ENCODE measurements at places on chromosomes 7 and 10.

DNA sequence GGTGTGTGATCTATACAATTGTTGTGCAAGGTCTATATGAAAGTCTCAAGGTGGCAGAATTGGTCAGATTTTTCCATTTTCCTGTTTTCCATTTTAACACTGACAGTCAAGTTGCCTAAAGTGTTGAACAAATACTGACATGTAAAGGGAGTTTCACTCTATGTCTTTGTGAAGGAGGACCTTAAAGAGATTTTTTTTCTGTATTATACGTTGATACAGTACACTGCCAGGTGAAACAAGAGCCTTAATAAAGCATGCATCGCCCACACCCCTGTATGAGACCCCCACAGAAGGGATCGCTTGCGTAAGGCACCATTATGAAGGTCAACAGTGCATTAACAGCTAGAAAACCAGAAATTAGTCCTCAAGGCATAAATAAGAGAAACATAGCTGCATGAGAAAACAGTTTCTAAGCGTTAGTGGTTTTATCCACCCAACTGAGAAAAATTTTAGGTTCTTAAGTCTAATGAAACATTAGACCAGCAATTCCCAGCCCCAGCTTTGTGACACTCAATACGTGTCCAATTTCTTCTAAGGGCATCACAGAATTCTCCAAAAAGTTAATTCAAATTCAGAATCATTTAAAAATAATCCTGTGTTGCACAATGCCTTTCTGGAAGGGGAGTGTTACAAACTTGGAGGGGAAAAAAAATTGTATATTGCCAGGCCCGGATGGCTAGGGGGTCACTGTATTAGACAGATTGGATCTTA lies 6.9 kb downstream of the KLF6 start:
- DNase-seq: peak; percentile 36

DNA sequence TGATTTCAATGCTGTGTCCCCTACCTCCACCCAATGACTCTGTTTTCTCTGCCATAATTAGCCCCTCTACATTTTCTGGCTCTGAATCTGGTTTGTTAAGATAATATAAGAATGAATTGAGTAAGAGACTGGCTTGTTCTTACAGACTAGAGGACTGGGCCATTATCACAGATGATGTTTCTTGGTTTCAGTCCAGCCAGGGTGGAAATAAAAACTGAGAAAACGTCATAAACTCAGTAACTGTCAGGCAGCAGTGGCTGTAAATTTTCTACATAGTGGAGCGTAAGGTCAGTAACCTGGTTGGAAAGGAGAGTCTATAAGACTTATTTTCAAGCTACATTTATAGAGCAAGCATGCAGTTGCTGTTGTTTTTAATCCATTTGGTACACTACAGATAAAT lies 485.4 kb downstream of the HTR7 start:
- DNase-seq: no peak

DNA sequence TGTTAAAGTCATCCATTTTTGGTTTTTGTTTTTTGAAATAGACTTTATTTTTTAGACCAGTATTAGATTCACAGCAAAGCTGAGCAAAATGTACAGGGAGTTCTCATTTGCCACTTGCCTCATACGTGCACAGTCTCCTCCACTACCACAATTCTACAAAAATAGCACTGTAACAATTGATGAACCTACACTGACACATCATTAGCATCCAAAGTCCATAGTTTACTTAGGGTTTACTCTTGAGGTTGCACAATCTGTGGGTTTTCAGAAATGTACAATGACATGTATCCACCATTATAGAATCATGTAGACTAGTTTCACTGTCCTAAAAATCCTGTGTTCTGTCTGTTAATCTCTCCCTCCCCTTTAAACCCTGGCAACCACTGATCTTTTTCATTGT lies 125.8 kb upstream of the PDSS1 start:
- peak; percentile 10 for DNase-seq

DNA sequence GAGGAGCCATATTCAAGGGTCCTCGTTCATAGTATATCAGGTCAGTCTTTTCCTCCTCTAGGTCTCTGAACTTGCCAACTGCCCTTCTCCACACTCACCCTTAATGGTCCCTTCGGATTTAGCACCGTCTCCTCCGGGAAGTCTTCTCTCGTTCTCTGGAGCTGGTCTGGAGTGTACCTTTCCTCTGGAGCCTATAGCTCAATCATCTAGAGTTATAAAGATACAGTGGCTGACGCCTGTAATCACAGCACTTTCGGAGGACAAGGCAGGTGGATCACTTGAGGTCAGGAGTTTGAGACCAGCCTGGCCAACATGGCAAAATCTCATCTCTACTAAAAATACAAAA lies 4.4 kb upstream of the SCD start:
- no peak for DNase-seq

DNA sequence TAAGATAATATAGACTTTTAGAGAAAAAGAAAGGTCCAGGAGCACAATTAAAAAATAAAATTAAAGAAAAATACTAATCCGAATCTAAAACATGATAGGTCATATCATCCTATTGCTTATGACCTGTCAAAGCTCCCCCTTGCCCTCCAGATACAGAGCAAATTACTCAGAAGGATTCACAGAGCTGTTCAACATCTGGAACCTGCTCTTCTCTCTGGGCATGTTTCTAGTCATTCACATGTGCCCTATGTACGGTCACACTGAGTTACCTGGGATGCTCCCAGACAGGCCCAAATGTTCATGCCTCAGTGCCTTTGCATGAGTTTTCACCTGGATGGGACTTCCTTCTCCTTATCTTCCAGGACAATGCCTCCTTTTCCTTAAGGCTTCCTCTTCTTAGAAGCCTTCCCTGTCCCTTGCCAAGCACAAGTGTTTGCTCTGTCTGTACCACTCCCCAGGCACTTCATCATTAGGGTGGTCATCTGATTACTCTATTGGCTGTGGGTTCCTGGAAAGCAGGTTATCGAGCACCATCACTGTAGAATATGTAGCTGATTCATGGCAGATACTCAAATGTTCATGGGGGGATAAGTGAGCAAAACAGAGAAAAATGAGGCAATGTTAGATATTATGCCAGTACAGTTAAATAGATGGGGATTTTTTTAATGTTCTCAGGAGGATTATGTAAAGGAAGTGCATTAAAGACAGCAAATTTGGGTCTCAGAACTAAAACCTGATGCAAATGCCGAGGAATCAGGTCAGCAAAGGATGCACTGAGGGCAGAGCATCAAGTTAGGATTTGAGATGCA lies 12.0 kb upstream of the AOAH start:
- DNase-seq: no peak

- DNase-seq: no peak
These were observed 6.2 kb upstream of the ACHE start for GRCh38 chr7:100901921-100902332.

- DNase-seq: no peak
These were observed 37.9 kb downstream of the SLC25A28 start for GRCh38 chr10:99582255-99582770.

GRCh38 chr7:30301751-30302150 lies 17.4 kb downstream of the ZNRF2 start:
- no peak for DNase-seq

DNA sequence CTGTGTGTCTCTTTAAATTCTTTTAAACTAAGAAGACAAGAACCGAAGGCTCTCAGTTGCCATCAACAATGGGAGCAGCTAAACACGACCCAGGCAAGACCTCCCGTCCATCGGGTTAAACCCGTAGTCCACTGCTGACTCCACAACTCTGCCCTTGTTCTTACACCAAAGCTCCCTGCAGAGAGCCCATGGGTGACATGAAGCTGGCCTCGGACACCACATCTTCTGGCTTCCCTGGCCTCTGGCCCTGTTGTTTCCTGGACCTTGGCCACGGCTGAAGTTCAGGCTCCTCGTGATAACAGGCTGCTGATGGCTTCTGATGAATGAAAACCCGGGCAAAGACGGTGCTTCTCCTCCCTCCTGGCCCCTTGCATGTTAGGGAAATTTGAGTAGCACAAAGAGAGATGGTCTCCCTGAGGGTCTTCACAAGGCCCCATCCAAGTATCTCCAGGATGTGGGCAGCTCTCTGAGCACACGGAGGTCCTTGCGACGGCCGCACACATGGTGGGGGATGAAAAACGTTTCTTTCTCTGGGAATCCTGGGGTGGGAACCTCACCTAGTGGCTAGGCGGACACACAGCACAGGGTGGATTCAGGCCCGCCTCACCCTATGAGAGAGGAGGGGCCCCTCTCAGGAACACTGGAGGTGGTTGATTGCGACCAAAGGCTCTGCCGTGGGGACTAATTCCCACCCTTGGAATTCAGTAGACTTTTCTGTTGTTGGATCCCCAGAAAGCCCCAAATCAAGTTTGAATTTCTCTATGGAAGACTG lies 271.1 kb downstream of the ADARB2 start:
- DNase-seq: no peak

DNA sequence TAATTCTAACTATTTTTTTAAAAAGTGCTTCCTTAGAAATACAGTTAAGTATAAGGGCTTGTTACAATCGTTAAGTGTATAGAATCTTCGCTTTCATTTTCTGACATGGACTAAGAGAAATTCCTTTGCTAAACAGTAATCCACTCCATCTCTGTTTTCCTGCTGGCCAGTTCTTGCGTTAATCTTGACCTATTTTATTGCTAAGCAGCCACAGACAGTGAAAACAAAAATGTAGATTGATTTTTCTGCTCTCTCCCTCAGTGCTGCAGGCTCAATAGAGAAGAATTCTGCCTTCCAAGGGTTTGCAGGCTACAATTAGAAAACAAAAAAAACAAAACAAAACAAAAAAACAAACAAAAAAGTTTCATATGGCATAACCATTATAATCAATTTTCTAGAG lies 310.4 kb upstream of the ADARB2 start:
- no peak for DNase-seq

- DNase-seq: no peak
These were observed 100.9 kb downstream of the PDGFA start for GRCh38 chr7:418636-419280.

GRCh38 chr10:74333174-74333573 lies 182.2 kb downstream of the ADK start:
- DNase-seq: peak; percentile 89

DNA sequence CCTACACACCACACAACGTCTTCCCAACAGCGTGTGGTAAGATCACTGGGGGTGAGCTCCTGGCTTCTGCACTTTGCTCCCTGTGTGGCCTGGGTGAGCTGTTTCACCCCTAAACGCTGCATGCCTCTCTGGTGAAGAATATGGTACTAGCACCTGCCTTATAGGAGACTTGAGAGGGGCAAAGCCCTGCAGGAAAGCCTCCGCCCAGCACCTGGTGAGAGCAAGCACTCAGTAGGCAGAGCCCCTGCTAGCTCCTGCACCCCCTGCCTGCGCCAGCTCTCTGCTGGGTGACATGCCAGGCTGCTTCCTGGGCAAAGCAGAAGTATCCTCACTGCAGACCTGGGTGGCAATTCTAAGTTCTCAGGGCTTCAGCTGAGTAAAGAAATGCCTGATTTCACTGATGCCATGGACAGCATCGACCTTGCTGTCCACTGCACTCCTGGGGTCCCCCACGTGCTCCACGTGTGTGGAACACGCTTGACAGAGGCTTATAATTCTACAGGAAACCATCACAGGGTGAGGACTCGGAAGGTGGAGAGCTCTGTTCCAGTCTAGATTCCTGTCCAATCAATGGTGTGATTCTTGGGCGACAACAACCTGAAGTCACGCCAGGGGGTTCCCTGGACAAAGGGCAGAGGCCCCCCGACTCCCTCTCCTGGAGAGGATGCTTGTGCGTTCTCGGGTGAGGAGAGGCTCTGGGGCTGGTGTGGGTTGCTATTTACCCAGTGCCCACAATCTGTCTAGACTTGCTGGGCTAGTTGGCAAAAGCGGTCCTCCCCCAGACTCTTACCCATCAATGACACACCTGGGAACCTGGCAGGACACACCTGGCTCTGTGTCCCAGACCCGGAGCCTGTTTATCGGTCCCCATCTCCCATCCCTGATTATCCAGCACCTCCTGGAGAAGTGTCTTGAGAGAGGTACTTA lies 5.0 kb upstream of the CALML5 start:
- DNase-seq: no peak

DNA sequence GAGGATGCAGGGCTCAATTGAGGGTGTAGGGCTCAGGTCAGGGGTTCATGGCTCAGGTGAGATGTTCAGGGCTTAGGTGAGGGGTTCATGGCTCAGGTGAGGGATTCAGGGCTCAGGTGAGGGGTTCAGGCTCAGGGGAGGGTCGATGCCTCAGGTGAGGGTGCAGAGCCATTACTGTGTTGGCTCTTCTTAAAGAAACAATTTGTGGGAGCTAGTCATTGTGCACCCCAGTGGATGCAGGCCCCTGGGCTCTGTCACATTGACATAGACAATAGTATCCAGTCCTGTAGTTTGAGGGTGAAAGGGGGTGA lies 86.7 kb downstream of the ADCY1 start:
- DNase-seq: no peak

GRCh38 chr7:131164025-131164925 lies 163.4 kb upstream of the MKLN1 start:
- DNase-seq: peak; percentile 95

GRCh38 chr7:95682913-95683312 lies 86.6 kb upstream of the PDK4 start:
- peak; percentile 45 for DNase-seq

DNA sequence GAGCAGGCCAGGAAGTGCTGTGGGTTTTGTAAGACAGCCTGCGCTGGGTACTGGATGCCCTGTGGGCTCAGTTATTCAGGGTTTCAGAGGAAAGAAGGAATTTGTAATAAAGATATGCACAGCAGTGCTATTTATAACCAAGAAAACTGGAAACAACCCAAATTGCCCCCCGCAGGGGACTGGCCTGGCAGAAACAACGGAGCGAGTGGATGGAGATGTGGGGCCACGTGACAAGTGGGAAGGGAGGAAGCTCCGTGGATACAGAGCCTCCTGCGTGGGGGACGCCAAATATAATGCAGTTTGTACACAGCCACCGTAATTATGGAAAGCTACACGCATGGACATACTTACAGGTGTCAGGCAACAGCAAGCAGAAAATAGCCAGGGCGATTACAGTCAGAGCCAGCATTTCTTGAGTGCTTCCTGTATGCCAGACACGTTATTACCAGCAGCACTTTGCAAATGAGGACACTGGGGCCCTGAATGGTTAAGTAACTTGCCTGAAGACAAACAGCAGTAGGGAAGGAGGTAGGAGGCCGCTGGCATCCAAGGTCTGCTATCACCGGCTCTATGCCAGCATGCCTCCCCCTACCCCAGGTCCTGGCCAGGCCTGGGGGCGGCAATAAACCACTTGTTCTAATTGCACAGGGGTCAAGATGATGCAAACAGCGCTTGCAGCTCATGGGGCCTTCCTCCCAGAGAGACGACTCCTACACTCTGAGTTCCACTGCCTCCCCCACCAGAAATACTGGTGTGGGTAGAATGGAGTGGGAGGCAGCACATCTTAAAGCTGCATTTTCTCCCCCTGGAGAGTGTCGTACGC lies 8.7 kb upstream of the CAMK2B start:
- no peak for DNase-seq

GRCh38 chr7:111261496-111261895 lies 170.6 kb downstream of the LRRN3 start:
- DNase-seq: no peak

DNA sequence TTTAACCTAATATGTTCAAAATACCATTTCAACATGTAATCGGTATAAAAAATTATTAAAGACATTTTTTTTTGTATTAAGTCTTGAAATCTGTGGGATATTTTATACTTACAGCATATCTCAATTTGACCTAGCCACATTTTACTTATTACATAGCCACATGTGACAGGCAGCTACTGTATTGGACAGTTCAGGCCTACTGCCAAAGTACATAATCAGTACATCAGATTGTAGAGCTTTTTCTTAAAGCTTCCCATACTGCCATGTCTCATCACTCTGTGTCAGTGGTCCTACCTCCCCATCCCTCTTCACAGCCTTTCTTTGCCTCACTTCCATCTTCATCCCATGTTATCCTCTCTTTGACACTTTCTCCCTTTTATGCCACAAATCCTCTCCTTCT lies 43.0 kb downstream of the LOXL4 start:
- peak; percentile 27 for DNase-seq
